ENCODE measurements at places on chromosomes 16 and 17.

DNA sequence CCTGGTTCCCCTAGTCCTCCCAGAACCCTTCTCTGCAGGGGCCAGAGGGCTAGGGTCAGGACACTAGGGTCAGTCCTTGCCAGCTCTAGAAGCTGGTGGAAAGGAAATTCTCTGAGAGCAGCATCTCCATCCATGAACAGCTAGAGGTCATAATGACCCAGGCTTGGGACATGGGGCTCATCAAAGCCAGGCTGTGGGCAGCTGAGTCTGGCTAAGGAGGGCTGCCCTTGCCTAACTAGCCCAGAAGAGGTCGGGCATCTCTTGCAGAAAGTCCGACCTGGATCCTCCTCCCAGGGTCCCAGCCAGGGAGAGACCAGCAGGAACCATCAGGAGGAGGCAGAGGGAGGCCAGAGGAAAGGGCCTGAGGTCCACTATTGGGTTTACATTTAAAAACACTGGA is 4.3 kb downstream of the MPO start:
- DNase-seq = no peak

DNA sequence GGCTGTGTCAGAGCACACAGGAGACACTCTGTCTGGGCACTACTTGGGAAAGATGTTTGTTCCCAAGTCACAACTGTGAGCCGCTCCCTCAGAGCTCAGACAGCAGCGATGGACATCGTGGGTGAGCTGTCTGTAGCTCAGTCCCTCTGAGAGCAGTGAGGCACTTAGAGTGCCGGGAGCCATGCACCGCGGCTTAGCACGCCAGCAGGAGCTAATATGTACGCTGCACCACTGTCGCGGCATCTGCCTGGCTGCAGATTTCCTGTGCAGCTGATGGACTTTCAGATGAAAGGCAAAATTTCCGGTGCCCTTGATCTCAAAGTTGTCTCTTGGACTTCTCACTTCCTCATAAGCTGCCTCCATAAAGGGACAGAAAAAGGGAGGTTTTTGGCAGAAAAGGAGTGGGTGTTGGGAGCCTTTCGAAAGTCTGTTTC is 92.8 kb upstream of the ZNF469 start:
- DNase-seq = no peak

DNA sequence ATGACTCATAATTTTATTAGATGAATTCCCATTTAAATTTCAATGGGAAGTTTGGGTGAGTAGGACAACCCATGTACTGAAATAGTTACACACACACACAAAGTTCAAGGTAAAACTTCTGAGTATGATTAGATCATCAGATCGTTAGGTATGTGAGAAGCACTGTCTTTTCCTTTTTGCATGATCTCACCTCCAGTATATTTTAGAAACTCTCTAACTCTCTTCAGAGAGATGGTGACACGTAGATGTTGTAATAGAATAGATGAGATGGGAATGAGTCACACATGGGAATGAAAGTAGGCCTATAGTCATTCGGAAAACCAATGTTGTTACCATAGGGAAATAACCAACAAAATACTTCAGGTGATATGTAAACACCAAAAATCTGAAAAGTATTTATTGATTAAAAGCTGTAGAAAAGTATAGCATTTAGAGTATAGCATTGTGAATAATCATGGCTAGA is 22.2 kb downstream of the KRT23 start:
- DNase-seq = no peak

DNA sequence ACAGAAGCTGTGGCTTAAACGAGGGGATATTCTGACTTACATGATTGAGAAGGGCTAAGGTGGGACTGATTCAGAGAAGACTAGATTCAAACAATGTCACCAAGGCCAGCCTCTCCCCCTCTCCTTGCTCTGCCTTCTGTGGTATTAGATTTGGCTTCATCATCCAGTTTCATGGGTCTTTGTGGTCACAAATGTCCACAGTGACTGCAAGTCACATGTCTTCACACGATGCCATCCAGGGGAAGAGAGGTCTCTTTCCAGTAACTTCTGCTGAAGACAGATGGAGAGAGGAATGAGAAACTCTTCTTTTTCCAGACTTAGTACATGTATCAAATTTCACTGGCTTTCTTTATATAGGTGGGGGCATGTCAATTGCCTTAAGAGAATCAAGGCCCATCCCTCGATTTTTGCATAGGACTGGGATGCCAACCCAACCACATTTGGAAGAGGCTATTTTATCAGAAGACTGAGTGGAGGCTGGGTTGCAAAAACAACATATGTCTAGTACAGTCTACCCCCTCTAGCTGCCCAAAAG is 57.3 kb upstream of the HNF1B start:
- no peak for DNase-seq

DNA sequence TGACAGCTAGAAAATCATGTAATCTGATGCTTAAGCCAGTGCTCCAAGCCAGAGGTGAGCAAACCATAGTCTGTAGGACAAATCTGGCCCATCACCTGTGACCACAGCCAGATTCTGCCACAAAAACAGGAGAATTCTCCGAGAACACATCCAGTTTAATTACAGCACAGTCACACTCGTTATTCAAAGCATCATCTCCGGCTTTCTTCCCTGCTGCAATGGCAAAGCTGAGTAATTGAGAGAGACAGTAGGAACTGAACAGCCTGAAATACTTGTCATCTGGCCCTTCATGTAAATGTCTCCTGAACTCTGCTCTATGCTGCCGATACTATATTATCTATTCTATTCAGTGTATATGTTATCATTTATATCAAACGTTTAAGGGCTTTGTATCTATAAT is 121.4 kb upstream of the FOXF1 start:
- no peak for DNase-seq

GRCh38 chr16:69756705-69757104 is 2.0 kb upstream of the NOB1 start:
- DNase-seq = no peak

- DNase-seq = no peak
Measured at GRCh38 chr17:8832711-8833352, 33.7 kb upstream of the MFSD6L start.

- DNase-seq = no peak
Measured at GRCh38 chr16:30340621-30341020, 14.5 kb downstream of the CD2BP2 start.

DNA sequence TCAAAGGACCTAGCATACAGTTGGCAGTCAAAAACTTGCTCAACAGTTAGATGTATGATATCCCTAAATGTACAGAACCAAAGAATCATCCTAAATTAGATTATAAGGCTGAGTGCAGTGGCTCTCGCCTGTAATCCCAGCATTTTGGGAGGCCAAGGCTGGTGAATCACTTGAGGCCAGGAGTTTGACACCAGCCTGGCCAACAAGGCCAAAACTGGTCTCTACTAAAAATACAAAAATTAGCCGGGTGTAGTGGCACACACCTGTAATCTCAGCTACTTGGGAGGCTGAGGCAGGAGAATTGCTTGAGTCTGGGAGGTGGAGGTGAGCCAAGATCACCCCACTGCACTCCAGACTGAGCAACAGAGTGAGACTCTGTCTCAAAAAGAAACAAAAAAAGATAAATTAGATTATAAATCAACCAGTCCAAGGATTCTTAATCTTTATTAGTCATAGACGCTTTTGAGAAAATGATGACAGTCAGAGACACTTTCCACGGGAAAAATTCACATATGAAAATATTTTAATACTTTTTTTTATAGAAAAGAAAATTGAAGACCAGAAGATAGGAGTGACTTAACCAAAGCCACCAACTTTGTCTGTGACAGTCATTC is 77.6 kb downstream of the MMD start:
- no peak for DNase-seq

GRCh38 chr17:37220607-37220953 is 155.2 kb upstream of the C17orf78 start:
- DNase-seq = no peak

DNA sequence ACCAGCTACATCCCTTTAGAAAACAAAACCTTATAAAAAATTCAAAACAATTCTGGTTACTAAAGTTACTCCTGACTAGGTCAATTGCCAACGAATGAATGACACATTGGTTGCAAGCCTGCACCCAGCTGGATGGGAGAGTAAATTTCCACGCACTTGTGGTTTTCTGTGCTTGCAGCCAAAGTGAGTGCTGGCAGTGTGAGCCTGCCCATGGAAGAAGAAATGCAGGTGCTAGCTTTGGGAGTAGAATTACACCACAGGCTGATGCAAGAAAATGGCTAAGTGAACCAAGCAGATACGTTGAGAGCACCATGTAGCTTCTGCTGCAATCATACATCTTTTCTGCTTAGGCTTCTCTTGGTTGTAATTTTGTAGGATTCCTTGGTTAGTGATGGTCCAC is 74.6 kb downstream of the SYCE1L start:
- no peak for DNase-seq

- no peak for DNase-seq
Measured at GRCh38 chr16:49602201-49602975, 228.8 kb downstream of the C16orf78 start.

DNA sequence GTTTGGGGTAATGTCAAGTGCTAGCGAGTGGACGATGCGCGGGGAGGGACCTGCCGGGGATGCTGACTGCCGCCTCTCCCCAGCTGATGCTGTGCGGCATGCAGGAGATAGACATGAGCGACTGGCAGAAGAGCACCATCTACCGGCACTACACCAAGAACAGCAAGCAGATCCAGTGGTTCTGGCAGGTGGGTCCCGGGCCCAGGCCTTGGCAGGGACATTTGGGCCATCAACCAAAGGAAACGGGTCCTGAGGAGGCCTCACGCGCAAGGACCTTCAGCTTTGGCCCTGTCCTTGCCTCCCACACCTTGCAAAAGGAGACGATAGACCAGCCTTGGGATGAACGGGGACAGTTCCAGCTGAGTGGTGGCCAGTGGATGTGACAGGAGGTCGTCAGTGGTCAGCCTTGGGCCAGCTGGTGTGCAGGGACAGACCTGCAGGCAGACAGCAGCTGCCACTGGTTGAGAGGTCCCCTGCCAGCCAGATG is 13.6 kb upstream of the CLEC18A start:
- no peak for DNase-seq

DNA sequence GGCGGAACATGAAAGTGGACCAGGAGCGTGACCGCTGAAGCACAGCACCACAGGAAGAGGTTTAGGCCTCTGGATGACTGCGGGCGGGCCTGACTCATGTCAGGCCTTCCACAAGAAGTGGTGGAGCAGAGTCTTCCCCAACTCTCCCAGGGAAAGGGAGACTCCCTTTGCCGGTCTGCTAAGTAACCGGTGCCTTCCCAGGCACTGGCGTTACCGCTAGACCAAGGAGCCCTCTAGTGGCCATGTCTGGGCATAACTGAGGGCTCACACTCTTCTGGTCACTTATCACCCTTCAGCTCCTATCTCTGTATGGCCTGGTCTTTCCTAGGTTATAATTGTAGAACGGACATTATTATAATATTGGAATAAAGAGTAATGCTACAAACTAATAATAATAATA is 1931.9 kb downstream of the TP53TG3F start:
- DNase-seq = no peak

GRCh38 chr16:89119166-89119621 is 25.5 kb downstream of the ACSF3 start:
- DNase-seq = no peak

All from activated naive CD8-positive, alpha-beta T cell treated with anti-CD3 and anti-CD28 coated beads, Interleukin-2, amount 50 U/mL, for 16 hours (primary cell).